Hypothalamus (tissue), 51 donors: ENCODE measurements at places on chromosomes 13 and 19.

DNA sequence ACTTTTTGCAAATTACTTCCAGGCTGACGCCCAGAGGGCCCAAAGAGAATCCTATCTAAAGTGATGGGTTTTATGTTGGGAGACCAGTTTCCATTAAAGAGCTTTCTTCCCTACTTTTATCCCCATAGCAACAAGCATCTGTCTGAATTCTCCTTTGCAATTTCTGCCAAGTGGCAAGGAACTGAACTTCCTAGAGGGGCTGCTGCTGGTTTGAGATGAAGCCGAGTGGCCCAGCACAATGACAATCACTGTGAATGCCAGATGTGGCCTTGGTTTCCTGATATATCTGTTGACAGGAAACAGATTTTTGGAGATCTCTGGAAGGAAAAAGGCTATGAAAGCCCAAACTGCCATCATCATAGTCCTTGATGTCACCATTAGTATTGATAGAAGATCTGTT, 198.6 kb downstream of the OXGR1 start:
- DNase-seq = no peak

DNA sequence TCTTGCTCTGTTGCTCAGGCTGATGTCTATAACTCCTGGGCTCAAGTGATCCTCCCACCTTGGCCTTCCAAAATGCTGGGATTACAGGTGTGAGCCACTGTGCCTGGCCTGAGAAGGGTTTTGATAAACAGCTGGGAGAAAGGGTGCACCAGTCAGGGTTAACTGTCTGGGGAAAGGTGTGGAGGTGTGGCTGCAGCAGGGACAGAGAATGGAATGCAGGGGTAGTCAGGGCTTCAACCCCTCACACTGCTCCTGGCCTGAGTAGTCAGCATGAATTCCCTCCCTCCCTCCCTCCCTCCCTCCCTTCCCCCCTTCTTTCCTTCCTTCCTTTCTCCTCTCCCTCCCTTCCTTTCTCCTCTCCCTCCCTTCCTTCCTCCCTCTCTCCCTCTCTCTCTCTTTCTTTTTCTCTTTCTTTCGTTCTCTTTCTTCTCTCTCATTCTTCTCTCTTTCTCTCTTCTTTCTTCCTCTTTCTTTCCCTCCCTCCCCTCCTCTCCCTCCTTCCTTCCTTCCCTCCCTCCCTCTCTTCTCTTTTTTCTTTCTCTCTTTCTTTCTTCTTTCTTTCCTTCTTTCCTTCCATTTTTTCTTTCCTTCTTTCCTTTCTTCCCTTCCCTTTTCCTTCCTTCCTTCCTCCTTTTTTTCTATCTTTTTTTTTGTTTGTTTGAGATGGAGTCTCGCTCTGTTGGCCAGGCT, 16.0 kb downstream of the MYO1F start:
- no peak for DNase-seq

DNA sequence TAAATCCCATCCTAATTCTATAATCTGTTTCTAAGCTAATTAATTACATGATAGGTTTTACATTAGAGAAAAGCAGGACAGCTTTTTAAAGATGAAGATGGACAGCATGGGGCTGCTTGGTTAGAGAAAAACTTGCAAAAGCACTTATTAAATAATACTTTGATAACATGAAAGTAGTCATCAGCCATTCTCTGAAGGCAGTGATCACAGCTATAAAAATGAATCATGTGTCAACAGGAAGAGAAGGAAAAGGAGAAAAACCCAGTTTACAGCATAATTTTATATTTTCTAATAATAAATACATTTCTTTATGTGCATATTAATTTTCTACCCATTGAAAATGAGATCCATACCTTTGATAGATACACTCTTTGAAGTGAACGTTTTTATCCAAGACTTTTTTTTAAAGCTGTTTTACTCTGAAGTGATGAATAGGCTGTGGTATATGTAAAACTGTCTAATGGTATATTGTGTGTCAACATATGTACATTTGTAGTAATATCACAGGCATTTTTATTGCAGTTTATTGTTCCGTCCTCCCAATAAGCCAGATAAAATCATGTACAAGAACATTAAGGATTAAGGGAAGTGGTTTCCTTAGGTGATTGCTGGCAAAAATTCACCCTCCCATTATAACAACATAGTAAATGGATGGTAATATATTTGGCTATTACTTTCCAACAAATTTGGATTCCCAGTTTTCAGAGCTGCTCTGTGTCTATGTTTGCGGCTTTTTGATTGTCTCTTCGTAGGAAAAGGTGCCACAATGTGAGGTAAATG, 1.3 kb upstream of the KLF5 start:
- no peak for DNase-seq

GRCh38 chr13:65710514-65710913, 1519.6 kb downstream of the PCDH9 start:
- no peak for DNase-seq

DNA sequence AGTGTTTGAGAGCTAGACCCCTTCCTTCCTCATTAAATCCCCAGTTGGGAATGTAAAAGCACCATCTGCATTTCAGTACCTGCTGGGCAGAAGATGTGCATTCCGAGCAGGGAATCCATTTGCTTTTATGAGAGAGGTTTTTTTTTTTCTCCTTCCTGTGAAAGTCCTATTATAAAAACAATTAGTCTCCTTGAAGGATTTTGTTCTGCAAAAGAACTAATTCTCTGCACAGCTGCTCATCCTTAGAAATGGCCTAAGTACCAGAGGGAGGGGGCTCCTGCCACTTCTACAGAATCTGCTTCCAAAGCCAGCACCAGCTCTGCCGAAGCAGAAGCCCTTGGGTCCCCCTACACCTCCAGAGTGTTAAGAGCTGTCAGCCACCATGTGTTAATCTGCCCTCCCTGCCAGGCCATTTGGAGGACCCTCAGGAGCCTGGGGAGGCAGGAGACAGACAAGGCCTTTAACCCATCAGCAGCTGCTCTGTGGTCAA, 36.4 kb upstream of the SERPINE3 start:
- DNase-seq = no peak

DNA sequence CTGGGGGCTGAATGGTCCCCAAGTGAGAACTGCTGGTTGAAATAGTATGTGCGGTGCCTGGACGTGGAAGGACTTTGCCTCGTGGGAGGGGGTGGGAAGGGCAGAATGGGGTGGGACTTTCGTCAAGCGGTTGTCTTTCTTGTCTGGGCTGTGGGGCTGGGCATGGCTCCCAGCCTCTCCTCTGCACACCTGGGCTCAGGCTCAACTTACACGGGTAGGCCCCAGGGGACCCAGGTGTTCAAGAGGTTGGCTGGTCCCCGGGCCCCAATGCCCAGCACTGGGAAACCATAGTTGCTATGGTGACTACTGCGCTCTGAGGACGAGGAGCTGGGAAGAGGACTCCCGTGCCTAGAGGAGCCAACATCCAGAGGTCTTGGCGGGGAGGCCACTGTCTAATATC, 7.3 kb downstream of the NWD1 start:
- no peak for DNase-seq

DNA sequence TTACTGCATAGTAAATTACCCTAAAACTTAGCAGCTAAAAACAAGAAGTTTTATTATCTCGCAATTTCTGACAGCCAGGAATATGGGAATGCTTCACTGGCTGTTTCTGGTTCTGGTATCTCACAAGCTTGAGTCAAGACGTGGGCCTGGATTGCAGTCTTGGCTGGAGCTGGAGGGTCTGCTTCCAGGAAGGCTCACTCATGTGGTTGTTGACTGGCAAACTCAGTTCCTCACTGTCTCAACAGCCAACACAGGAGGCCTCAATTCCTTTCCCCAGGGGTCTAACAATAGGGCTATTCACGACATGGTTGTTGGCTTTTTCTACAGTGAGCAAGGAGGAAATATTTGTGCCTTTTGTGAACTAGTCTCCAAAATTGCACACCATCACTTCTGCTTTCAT, 146.3 kb downstream of the GPC5 start:
- DNase-seq = peak; percentile 2

DNA sequence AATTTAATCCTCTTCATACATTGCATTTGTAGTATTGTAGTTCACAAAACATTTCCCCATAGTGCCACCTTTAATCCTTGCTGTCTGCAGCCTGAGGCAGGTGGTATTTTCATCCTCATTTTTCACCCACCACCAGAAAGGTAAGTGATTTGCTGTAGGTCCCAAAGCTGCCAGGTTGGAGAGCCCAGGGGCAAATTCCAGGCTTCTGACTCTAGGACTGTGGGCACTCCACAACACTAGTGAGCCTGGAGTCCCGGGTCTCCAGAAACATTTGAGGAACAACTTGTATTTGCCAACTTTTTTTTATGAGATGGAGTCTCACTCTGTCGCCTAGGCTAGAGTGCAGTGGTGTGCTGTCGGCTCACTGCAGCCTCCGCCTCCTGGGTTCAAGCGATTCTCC, 6.2 kb downstream of the ILF3 start:
- DNase-seq = no peak

- DNase-seq = no peak
Measured at GRCh38 chr13:21889651-21890050, 218.8 kb downstream of the FGF9 start.

DNA sequence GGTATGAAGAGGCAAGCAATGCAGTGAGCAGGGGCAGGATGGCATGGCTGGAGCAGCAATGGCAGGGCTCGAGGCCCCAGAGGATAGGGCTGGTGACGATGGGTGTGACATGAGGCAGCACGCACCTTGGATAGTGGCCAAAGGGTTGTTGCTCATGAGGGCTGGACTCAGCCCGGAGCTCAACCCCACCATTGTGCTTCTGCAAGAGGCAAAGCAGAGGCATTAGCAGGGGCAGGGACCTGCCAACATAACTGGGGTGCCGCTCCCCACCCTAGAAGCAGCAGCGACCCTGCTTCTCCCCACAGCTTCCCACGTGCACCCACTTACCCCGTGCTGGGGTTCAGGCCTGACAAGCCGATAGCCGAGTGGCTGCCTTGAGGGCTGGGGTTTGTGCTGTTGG, 15.8 kb downstream of the ZNF574 start:
- DNase-seq = no peak
